ENCODE measurements at places on chromosomes 3 and 15.

GRCh38 chr3:81433675-81434074 is 327.8 kb downstream of the GBE1 start:
- DNase-seq: no peak

DNA sequence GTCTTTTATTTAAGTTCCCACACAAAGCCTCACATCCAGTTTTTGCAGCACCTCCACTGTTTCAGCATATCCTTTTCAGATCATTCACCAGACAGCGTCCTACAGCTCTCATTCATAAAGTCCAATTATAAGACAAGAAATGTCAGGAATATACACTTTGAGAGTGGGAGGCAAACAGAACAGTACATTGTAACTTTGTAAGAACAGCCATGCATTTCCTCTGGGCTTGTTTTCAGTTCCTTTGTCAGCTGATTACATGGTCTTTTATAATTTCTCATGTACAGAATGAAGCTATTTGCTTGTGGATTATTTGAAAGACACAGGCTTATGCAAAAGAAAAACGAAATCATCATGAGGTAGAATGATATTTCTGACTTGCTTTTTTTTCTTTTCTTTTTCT is 85.7 kb downstream of the SOX2 start:
- no peak for DNase-seq

GRCh38 chr3:62246094-62246493 is 127.3 kb downstream of the FEZF2 start:
- no peak for DNase-seq

GRCh38 chr3:101859882-101860448 is 10.7 kb downstream of the NFKBIZ start:
- DNase-seq: no peak

GRCh38 chr3:123571264-123571972 is 13.4 kb downstream of the HACD2 start:
- no peak for DNase-seq

GRCh38 chr3:172189213-172189612 is 149.8 kb downstream of the FNDC3B start:
- DNase-seq: no peak

GRCh38 chr3:48993834-48994233 is 3.8 kb downstream of the P4HTM start:
- DNase-seq: no peak

DNA sequence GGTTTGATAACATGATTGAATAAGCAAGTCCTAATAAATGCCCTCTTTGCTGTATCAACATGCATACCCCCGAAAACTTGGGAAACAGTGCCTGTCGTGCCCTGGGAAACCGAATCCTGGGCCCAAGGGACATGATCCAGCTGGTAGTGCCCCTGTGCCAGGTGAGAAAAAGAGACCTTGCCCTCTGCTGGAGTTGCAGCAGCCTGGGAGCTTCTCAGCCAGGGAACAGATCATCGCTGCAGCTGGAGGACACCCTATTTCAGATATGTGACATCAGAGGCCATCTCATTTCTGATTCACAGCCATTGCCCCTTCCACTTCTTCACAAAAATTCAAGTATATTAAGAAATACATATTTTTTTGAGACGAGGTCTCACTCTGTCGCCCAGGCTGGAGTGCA is 32.3 kb downstream of the STOML1 start:
- peak; percentile 4 for DNase-seq

DNA sequence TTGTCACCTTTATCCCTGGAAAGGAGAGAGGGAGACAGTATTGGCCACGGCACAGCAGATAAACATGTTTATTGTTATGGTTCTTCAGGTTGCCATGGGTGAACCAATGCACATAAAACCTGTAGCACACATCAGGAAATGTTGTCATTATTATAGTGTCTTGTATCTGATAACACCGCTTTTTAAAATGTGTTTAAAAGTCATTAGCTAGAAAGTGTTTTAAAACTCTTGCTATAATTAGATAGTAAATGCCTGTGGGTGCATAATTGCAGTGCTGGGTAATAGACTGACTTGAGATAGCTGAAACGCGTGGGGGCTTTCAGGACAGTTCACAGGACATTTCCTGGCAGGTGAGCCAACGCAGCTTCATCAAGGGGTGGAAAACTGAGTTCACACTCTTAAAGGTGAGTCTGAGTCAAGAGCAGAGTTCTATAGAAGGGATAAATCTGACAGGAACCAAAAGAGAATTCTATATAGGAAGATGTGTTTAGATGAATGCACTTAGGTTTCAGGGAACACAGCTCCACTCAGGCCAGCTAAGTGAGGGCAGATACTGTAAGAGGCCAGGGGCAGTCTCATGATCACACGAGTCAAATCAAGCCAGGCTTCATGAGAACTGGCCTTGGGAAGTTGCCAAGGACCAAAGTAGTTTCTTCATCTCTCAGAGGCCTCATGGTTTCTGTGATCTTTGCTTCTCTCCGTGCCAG is 35.6 kb upstream of the PPP4R2 start:
- DNase-seq: no peak

- no peak for DNase-seq
Observed at GRCh38 chr3:188867691-188868265, 304.0 kb upstream of the TPRG1 start.

GRCh38 chr15:38283010-38283409 is 30.4 kb downstream of the SPRED1 start:
- no peak for DNase-seq

GRCh38 chr3:148513096-148513543 is 184.6 kb upstream of the AGTR1 start:
- no peak for DNase-seq

- no peak for DNase-seq
Observed at GRCh38 chr3:49428752-49429080, 408 bp downstream of the NICN1 start.

DNA sequence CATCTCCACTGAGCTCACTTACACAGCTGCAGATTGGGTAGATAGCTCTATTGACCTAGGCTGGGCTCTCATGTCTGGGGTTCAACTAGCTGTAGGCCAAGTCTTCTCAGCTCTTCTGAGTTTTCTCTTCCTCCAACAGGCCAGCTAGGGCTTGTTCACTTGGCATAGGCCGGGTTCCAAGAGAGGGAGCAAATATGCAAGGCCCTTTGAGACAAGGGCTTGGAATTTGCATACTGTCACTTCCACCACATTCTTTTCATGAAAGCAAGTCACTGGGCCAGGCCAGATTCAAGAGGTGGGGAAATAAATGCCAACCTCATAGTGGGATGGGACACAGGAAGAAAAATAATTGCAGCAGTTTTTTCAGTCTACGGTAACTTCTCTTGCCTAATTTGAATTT is 25.2 kb downstream of the PIGB start:
- no peak for DNase-seq

DNA sequence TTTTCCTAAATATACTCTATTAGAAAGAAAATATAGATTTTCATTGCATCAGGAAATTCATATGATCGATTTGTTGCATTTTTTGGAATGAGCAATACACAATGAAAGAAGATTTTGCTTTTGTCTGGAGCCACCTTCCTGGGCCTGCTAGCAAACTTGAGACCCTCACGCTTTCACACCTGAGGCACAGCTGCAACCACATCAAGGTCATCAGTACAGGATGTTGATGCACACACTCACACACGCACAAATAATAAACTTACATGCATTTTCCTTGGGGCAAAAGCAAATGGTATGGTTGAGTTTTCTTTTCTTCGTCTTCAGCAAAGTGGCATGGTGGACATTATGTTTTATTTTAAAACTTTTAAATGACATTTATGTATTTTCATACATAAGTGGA is 64.8 kb upstream of the SATB1 start:
- no peak for DNase-seq

DNA sequence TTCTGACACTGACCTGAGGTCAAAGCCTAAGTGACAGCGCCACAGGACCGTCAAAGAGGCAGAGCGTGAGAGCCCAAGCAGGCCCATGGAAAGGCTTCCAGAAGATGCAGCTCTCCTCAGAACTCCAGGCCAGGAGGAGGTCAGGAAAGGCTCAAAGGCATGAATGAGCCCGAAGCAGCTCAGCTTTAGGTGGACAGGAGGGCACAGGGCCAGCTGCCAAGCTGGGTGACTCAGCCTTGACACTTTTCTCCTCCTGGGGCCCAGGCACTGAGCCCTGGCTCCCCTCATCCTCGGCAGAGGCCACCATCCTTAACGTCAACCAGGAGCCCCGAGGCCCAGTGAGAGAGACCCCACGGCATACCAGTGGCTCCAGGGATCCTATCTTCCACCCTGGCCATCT is 62.9 kb downstream of the ADCY5 start:
- DNase-seq: no peak

DNA sequence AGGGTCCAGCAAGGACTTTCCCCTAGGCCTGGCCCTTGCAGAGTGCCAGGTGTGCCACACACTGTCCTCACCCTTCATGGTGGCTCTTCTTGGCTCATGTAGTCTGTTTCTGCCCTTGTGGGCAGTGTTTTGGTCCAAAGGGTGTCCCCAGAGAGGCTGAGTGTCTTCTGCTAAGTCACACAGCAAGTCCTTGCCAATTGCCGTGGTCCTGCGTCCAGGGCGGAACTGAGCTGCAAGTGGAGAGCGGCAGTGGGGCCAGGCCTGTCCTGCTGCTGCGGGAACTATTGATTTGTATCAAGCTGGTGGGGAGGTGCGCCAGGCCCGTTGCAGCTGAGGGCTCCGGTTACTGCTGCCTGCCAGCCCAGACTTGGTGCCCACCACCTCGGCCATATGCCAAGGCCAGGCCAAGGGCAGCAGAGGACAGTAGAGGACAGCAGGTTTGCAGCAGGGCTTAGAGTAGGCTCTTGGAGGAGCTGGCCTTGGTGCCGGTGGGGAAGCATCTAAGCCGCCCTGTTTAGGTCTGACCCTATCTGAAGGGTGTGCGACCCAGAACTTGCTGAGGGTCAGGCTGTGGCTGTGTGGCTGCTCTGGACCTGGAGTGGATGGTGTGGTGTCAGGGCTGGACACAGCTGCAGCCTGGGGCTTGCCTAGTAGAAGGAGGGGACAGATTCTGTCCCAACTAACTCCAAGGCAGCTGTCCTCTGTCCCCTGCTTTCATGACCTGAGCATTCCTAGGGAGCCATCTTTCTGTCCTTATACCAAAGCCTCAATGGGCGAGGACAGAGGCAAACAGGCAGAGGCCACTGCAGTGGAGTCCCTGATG is 4.5 kb downstream of the AMIGO3 start:
- no peak for DNase-seq

DNA sequence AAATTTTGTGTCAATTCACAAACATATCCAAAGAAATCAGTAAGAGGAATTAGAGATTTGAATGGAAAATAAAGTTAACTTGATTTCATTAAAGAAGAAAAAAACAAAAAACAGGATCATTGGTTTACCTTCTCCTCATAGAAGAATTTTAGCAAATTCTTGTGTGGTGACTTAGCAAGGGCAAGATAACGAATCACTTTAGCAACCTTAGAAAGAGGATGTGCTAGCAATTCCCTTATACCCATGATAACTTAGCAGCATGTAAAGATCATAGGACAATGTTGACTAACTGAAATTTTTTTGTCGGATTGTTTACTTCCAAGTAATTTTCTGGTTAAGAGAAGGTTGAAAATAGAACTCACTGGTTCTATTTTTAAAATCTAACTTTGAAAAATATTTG is 609.3 kb downstream of the GBE1 start:
- no peak for DNase-seq

- DNase-seq: no peak
Observed at GRCh38 chr3:59809710-59810444, 760.1 kb upstream of the CFAP20DC start.

DNA sequence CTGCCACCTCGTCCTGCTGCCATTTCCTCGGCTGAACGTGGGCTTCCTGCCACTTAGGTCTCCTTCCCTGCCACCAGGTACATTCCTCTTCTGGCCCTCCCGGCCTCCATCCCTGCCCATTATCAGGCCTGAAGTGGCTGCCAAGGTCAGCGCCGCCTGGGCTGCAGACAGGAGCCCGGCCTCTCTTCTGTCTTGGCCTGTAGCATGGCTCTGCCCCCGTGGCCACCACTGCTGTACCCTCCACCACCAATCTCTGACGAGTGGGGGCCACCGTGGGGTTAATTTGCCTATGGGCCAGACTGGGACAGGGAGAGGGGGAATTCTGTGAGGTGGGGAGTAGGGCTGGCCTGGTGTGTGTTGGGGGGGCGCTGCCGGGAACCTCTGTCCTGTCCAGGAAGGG is 2.0 kb upstream of the BAHD1 start:
- DNase-seq: no peak

DNA sequence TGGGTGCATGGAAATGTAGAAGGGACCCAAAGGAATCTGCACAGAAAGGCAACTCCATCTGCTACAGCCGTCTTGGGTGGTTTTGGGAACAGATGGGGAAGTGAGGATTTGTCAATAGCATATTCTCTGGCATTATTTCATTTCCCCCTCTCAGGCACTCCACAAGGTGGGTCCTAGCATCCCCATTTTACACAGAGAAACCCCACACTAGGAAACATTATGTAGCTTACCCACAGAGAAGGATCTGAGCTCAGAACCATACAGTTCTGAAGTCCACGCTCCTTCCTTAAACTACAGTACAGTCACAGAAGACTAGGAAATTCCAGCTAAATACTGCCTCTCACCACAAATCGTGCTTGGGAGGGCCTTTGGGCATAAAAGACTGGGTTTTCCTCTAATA is 61.2 kb upstream of the CTNNB1 start:
- no peak for DNase-seq

DNA sequence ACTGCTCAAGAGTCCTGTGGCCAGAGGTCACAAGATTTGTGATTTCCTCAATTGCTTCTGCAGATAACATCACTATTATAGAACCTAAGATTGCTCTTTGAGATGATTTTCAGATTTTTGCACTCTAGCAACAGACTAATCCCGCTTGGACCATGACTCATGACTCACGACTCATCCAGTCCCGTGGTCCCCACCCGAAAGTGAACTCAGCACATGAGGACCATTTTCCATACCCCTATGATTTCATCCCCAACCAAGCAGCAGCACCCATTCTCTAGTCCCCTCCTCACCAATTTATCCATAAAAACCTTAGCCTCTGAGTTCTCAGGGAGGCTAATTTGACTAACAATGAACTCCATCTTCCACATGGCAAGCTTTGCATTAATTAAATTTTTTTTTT is 106.3 kb upstream of the ALCAM start:
- DNase-seq: no peak

DNA sequence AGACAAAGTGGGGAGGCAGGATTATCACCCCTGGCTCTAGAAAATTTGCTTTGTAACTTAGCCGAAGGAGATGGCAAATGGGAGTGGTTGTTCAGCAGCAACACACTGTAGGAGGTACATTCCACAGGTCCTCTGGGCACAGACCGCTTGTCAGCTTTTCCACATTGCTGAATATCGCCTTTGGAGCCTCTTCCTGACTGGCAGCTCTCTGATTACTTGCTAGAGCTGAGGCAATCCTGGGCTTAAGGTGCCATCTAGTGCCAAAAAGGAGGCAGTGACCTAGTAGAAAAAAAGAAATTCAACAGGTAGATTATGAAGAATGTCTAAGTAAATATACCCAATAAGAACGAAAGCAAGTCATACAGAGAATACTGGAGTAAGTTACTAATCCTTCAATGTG is 13.1 kb upstream of the SCN5A start:
- DNase-seq: no peak

DNA sequence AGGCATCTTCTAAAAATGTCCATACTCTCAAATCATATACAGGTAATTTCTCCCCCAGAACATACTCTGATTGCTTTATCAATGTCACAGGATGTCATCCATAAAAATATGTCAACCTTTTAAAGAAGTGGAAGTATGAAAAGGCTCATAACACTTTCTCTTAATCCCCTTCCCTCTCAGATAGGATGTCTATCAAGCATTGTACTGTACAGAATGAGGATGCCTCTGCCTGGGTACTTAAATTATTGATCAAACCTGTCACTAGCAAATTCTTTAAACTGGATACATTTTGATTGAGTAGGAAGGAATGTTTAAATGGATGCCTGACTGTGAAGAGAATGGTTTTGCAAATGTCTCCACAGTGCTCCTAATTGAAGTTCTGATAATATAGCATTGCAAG is 168.7 kb downstream of the EPHA3 start:
- DNase-seq: no peak

Measured in left colon (tissue), 2 donors.